ENCODE measurements at places on chromosomes 6 and 20.

- DNase-seq = no peak
These were observed 13.4 kb upstream of the MYO6 start for GRCh38 chr6:75735491-75736186.

GRCh38 chr6:36685166-36685924 lies 6.8 kb downstream of the CDKN1A start:
- no peak for DNase-seq

GRCh38 chr6:41471064-41471895 lies 74.9 kb upstream of the FOXP4 start:
- no peak for DNase-seq

DNA sequence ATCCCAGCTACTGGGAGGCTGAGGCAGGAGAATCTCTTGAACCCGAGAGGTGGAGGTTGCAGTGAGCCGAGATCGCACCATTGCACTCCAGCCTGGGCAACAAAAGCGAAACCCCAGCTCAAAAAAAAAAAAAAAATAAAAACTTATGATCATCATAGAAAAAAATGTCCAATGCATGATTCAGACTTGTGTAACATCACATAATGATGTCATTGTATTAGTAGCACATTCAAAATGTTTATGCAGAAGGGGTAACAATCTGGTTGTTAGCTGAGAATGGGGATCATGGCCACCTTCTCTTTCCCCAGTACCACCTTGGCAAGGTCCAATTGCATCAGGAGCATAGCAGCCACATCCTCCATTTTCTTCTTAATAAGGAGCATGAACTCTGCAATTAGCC lies 137.6 kb upstream of the MARCKS start:
- DNase-seq = no peak

DNA sequence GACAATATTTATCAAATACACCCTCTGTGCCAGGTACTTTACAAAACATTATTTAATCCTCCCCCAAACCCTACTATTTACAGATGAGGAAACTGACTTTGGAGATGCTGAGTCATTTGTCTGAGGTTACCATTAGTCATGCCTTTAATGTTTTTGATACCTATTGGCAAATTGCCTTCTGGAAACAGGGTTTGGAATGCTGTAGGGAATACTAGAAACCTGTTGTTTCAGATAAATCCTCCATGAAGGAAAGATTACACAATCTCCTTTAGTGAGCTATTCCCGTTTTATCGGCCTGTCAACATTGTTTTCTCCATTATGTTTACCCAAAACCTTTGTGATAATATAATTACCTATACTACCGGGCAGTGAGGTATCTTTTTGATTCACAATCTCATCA lies 93.6 kb upstream of the ADGRF1 start:
- DNase-seq = no peak

GRCh38 chr20:13784271-13784892 lies 337 bp downstream of the ESF1 start:
- DNase-seq = peak; percentile 66

GRCh38 chr6:97462938-97463598 lies 180.1 kb upstream of the MMS22L start:
- no peak for DNase-seq

- no peak for DNase-seq
These were observed 174.0 kb downstream of the GJA10 start for GRCh38 chr6:90068264-90068663.

- no peak for DNase-seq
These were observed 37.9 kb upstream of the HDDC2 start for GRCh38 chr6:125339653-125340052.

GRCh38 chr6:137874204-137875057 lies 7.4 kb downstream of the TNFAIP3 start:
- no peak for DNase-seq

- no peak for DNase-seq
These were observed 417.1 kb downstream of the PLCB1 start for GRCh38 chr20:8549192-8549591.

- DNase-seq = no peak
These were observed 161.2 kb upstream of the SUPT3H start for GRCh38 chr6:45538641-45539547.

DNA sequence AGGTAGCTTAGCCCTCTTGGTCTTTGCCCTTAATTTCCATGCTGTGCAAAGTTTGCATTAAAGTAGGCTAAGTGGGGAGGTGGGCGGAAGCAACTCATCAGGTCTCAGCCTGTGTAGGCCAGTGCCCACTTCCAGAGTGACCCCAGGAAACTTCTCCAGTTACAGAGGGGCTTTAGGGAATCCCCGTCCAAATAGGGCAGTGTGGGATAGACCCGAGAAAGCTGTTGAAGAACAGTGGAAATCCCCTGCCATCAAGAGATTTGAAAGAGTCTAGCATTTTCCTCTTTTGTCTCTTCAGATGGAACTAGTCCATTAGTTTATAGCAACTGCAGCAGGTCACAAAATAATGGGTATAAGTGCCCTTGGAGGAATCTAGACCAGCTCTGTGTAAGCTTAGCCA lies 20.2 kb downstream of the SF3B5 start:
- no peak for DNase-seq
